ENCODE measurements at places on chromosomes 2 and 18.

GRCh38 chr2:151730262-151730975, 3.9 kb downstream of the NEB start:
- DNase-seq: no peak

DNA sequence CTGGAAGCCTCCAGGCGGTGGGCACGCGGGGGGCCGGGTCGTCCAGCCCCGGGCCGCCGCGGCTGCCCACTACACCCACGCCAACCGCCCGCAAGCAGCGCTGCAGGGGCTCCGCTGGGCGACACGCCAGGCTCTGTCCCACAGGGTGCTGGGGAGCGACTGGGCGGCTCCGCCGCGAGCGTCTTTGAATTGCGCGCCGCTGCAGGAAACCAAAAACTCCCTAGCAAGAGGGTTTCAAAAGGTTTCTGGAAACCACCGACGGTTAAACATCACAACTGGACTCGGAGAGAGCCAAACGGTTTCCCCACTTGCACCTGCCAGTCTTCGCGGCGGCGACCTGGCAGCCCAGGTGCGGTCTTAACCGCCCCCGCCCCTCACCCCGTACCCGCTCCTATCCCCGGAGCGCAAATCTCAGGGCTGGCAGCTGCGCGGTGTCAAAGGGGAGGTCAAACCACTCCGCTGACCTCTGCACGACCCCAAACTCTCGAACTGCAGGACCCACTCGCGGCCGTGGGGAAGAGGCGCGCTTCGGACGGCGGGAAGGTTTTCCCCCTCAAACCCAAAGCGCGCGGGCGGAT, 1.0 kb downstream of the CXCR4 start:
- DNase-seq: no peak

GRCh38 chr2:226515344-226516055, 284.1 kb downstream of the IRS1 start:
- no peak for DNase-seq

DNA sequence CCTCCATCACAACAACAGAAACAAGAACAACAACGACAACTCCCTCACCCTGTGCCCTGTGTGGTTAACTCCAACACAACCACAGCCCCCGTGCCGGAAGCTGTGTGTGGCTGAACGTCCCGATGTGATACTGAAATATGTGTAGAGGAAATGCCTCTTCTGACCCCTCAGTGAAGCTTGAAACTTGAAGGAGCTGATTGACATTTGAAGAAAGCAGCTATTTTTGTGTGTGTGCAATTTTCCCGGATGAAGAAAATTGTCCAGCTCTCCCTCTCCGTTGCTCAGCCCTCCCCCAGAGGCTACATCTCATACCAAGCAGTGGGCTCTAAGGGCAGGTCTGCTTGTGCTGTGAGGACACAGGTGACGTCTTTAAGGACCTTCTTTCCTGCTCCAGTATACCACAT, 173.8 kb downstream of the ICOS start:
- no peak for DNase-seq

DNA sequence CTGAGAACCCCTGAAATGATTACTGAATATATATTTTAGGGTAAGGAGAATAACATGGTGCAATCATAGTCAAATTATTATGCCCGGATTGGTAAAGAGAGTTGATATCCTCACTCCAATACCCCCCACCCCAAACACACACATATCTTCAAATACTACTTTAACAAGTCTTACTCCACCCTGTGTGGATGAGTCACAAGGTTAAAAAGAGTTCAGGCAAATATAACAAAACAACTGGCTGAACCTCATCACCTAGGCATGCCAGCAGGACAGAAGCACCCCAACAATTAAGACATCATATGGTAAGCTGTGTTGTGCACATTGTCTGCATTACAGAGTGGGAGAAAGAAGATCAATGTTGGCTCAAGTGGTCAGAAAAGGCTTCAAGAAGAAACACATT, 857.4 kb downstream of the TDRD15 start:
- no peak for DNase-seq

- no peak for DNase-seq
Observed at GRCh38 chr18:12838178-12838634, 45.8 kb downstream of the PTPN2 start.

DNA sequence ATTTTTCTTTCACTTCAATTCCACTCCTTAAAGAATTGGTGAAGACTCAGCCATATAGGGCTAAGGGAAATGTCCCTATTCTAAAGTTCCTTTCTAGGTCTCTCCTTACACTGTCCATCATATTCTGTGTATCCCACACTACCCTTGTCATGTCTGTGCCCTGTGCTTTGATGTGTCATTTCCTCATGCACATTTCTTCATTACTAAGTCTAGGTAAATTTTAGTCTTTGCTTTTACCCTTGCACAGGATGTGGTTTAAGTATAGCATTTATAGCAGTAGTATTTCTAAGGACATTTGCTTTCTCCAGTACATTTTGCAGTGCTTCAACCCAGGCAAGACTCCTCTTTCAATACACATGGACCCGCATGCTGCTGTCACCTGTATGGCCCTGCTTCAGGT, 221.5 kb upstream of the ACVR2A start:
- DNase-seq: no peak

DNA sequence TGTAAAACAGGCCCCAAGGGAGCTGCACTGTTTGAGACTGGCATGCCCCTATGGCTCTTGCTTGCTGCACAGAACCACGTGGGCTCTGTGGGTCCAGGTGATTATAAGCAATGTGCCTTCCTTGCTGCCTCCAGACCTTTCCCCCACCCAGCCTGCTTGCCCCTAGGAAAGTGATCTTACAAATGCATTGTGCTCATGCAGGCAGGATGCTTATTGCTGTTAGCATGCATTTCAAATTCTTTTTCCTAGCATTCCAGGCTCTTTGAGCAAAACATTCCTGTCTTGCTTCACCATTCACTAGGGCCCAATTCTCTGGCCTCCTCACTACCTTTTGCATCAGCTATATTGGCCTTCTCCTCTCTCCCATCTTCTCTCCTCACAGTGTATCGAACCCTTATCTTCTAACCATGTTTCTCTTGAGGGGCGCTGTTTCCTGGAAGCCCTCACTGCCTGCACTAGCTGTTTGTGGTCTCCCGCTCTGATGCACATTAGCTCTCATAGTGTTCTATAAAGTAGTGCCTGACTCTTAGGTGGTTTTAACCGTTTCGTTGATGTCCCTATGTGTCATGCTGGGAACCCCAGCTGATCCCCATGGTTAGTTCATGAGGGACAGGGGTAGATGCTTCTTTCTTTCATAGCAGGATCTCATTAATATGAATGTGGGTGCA, 152.9 kb upstream of the EPAS1 start:
- no peak for DNase-seq

DNA sequence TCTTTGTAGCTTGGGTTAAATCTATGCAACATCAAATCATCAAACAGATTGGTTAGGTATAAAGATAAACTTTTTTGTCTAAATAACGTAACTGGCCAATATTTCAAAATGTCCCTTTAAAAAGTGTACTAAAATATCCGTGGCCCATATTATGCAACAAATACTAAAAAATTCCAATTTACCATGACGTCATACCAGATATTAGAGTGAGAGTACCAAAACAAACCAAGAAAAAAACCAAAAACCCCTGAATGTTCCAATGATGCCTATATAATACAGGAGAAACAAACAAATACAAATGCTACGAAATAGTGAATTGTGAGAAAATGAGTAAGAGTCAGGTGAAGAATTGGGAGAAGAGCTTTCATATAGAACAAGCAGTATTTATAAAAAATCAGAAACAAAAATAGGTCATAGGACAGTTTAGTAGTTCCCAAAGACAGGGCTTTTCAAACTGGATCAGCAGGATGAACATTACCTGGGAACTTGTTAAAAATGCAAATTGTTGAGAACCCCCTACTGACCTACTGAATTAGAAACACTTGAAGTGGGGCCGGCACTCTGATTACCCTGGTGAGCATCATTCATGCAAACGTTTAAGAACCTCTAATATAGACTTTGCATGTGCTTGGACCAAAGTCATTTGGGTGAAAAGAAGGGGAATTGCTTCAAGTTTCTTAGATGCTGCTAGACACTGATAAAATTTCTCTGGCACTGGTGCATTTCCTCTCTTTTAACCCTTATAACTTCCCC, 753.7 kb downstream of the DSC3 start:
- DNase-seq: no peak

All from NCI-H2029 treated with DMSO at 0.1 percent for 48 hours (cell line).